ENCODE measurements at places on chromosomes 3 and 15.

DNA sequence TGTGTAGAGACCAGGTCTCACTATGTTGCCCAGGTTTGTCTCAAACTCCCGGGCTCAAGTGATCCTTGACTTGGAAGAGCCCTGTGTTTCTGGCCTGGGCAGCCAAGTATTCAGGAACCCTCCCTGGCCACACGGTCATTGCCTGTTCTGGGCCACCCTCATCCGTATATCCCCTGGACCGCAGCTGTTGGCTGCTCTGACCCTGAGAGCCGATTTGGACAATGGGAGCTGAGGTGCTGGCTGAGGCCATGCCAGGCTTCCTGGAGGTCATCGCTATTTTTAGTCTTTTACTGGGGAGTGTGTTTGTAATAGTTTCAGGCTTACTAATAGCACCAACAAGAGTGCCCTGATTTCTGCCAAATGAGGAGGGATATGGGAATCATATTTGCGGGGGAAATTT, 60.7 kb downstream of the ADAMTS7 start:
- no peak for DNase-seq

DNA sequence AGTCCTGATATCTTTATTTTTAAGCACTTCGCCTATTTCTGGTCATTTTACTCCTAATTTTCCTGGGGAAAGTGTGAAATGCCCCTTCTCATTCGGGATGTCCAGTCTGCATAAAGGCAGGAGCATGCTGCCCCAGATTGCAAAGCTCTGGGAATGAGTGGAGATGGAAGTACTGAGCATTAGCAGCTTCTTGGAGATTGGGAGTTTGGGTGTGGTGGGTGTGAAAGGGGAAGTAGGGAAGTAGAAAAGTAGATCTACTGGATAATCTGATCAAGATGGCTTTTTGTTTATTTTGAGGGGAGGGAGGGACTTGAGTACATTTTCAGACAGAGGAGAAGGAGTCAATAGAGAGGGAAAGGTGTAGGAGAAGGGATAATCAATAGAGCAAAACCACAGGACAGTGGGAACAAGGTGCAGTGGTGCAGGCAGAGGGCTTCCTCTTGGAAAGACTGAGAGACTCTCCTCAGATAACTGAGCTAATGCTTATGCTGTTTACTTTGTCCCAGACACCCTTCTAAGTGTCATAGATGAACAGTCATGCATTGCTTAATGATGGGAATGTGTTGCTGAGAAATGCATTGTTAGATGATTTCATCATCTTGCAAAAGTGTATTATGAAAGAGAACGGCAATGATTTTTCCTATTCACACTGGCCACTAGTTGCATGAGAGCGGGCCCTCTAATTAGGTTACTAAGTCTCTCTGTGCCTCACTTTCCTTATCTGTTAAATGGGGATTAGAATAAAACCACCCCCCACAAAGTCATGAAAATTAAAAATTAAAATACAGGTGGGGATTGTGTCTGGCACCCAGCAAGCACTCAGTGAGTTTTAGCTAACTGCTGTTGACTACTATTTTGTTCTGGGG, 45.5 kb downstream of the PHLDB2 start:
- DNase-seq: no peak

GRCh38 chr3:47573190-47574172, 5.2 kb downstream of the CSPG5 start:
- DNase-seq: no peak

DNA sequence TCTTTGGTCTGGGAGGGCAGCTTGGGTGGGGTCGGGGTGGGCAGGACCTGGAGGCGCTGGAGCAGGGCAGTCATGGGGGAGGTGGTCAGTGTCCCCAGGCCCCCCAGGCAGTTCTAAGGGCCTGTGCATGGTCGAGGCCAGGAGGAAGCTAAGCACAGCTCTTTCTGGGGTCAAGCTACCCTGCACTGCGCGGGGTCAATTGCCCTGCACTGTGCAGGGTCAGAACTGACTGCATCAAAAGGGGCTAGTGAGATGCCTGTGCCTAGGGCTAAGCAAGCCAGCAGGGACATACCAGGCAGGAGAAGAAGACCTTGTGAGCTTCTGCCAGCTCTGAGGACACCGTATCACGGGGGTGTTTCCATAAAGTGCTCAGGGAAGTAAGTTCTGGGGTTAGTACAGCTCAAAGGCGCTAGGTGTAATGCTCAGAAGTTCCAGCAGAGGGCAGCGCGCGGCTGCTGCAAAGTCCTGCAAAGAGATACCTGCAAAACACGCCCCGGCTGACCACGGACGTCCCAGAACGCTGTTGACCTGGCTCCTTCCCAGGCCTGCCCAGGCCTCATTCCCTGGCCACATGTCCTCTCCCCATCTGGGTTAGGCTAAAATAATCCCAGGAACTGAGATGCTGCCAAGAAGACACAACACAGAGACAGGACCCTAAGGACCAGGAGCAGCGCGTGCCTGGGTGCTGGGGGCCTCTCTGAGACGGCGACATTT, 18.8 kb upstream of the IQSEC1 start:
- DNase-seq: peak; percentile 70

DNA sequence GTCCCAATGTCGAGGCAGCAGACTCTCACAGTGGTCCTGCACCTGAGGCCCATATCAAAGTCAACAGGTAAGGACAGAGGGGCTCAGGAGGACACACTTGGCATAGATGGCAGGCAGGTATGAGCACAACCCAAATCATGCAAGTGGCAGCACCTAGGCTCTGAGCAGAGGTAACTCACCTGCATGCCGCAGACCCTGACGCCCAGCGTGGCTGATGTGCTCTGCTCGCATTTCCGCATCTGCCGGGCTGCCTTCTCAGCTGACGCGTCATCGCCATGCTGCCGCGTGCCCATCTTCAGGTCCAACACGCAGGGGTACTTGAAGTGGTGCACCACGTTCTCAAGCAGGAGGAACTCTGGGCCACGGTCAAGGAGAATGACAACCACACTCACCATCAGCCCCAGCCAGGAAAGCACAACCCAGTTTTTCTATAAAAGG, 4.2 kb upstream of the GMPPB start:
- no peak for DNase-seq

- DNase-seq: no peak
These were observed 244.8 kb downstream of the LRRN1 start for GRCh38 chr3:4043867-4044575.

DNA sequence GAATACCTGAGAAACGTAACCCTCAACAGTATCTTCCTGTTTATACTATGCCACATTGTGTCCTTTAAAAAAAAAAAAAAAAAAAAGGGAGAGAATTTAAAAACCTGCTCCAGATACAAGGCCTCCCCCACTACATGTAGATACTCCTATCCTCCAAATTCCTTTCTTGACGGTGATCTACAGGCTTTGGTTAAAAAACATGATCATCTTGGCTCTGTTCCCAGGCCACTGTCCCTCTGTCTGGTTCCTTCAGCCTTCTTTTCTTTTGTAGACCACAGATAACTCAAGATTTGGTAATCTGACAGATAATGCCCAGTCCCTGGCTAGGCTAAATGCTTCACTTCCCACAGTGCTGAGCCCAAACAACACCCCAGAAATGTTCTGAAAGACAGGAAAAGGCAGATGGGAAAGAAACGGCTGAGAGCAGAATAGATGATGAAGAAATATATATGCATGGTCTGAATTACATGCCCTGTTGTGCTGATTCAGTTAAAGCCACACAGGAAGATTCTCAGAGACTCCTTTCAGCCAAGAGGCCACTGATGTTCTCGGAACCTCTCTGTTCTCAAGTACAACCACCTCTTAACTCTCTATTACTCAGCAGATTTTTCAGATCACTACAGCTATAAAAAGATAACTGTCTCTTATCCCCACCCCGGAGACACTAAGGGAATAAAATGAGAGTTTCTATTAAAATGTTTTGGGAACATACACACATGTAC, 48.3 kb downstream of the NPTN start:
- no peak for DNase-seq
